ENCODE measurements at places on chromosomes 2 and 18.

DNA sequence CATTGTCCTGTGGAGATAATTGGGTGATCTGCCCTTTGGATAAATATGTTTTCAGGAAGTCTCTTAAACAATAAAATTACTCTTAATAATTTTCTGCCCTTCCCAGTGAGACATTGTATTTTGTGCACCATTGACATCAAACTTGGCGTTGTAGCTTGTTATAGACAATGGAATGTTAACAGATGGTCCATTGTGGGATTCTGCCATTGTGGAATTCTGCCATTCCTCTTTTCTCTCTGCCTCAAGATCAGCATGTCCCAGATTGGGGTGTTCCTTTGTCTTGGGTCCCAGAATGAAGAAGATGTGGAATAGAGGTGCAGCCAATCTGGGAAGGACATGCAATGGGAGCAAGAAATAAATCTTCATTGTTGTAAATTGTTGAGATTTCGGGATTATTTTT lies 15.1 kb upstream of the LDAH start:
- DNase-seq, result no peak

GRCh38 chr18:78113136-78113939 lies 863.7 kb downstream of the GALR1 start:
- no peak for DNase-seq

GRCh38 chr18:864872-865273 lies 39.8 kb upstream of the ADCYAP1 start:
- DNase-seq, result peak; percentile 37

GRCh38 chr2:105645938-105646773 lies 98.6 kb upstream of the NCK2 start:
- DNase-seq, result no peak

DNA sequence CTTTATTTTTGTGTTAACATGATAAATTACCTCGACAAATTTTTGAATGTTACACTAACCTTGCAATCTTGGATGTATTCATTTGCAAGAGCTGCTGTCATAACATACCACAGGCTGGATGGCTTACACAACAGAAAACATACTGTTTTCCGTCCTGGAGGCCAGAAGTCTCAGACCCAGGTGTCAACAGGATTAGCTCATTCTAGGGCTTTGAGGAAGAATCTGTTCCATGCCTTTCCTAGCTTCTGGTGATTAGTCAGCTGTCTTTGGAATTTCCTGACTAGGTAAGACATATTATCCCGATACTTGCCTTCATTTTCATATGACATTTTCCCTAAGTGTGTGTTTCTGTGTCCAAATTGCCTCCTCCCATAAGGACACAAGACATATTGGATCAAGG lies 188.6 kb upstream of the CDH19 start:
- no peak for DNase-seq

- no peak for DNase-seq
Observed at GRCh38 chr2:95050385-95051300, 25.1 kb downstream of the MAL start.

GRCh38 chr2:215888680-215889079 lies 124.7 kb downstream of the MREG start:
- no peak for DNase-seq

GRCh38 chr2:175318542-175318941 lies 137.0 kb upstream of the ATP5MC3 start:
- DNase-seq, result no peak

GRCh38 chr18:35331367-35332087 lies 12.7 kb downstream of the ZNF24 start:
- DNase-seq, result no peak

- DNase-seq, result no peak
Observed at GRCh38 chr18:31040686-31041270, 1.8 kb downstream of the DSC3 start.

- DNase-seq, result no peak
Observed at GRCh38 chr2:200365209-200365608, 58.7 kb downstream of the SPATS2L start.

GRCh38 chr2:181876614-181877063 lies 14.9 kb upstream of the ITPRID2 start:
- no peak for DNase-seq

DNA sequence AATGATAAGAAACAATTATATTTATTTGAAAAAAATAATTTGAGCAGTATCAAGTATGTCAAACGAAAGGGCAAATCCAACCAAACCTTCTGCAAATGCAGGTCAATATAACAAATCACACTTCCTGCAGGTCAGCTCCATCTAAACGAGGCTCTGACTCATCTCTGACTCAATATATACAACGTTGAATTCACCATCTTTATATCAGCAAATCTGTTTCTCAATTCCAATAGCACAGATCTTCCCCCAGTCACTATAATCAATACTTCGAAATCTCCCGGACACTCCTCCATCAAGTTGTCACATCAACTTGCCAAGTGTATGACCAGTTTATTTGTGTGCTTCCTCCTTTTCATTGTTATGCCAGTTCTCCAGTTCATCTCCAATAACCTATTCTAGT lies 388.9 kb downstream of the ZEB2 start:
- no peak for DNase-seq

DNA sequence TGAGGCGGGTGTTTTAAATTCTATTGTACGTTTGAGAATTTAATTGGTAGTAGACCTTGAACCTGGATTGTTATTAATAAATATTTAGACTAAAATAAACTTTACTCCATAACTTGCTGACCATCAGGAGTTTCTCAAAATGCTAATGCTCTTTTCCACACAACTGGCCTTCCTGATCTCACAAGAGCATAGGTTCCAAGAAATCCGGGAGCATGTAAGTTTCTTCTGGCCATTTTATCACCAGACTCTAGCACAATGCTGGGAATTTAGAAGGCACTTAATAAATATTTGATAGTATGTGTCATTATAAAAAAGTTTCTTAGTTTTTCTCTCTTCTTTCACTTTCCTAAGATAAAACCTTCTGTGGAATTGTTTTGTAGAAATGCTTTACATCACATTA lies 2047.1 kb downstream of the SUCLG1 start:
- DNase-seq, result no peak

DNA sequence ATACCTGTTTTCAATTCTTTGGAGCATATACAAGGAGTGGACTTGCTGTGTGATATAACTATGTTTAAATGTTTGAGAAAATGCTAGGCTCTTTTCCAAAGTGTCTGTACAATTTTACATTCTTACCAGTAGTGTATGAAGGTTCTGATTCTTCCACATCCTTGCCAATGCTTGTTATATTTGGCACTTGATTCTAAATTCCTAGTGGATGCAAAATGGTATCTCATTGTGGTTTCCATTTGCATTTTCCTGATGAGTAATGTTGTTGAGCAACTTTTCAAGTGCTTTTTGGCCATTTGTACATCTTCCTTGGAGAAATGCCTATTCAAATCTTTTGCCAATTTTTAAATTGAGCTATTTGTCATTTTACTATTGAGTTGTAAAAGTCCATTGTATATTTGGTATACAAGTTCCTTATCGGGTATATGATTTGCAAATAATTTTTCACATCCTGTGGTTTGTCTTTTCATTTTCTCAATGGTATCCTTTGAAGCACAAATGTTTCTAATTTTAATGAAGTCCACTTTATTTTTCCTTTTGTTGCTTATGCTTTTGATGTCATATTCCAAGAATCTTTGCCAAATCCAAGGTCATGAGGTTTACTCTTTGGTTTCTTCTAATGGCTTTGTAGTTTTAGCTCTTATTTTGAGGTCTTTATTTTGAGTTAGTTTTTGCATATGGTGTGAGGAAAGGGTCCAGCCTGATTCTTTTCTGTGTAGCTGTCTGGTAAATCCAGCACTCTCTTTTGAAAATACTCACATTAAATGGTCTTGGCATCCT lies 33.2 kb upstream of the CWC22 start:
- peak; percentile 31 for DNase-seq

GRCh38 chr2:4964579-4964978 lies 727.6 kb upstream of the SOX11 start:
- DNase-seq, result no peak

DNA sequence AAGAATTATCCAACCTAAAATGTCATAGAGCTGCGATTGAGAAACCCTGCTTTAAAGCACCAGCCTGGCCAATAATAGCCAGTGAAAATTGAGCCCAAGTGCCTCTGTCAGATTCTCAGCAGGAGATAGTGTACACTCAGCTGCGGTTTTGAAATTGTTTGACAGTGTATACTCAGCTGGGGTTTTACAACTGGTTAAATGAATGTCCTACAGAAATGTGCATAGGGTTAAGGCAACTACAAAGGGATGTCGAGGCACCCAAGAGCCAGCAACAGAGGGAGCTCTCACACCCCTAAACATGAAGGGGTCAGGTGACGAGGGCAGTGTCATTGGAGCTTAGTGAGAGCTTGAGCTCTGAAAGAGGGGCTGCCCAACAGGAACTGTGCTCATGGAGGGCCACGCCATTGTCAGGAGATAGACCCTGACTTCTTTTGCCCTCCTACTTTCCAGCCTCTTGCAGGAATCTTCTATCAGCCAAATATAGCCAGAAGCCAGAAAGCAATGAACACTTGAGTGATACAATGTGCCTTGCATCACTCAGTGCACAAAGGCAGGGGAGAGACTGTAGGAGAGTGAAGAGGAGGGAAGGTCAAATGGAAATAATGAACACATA lies 15.1 kb downstream of the ACTG2 start:
- no peak for DNase-seq

DNA sequence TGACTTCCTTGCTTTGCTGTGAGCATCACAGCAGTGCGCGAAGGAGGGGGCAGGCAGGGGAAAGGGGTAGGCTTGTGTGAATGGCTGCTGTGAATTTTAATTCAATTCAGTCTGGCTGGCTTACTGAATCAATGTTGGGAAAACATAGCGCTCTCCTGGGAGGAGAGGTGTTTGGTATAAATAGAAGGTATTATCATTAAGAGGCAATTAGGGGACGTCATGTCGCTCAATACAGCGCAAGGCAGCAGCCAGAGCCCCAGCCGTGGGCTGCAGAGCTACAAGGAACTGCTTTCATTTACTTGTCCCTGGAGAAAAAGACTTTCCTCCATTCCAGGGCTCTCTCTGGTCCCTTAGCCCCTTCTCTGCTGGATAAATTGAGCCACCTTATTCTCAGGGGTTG lies 181.4 kb upstream of the MSH6 start:
- DNase-seq, result no peak

GRCh38 chr2:192932376-192932775 lies 737.6 kb upstream of the TMEFF2 start:
- DNase-seq, result no peak

- DNase-seq, result no peak
Observed at GRCh38 chr2:51510303-51510702, 478.4 kb upstream of the NRXN1 start.

- DNase-seq, result no peak
Observed at GRCh38 chr2:155692106-155692505, 640.4 kb downstream of the NR4A2 start.

GRCh38 chr18:27008575-27008974 lies 143.1 kb upstream of the AQP4 start:
- DNase-seq, result no peak

DNA sequence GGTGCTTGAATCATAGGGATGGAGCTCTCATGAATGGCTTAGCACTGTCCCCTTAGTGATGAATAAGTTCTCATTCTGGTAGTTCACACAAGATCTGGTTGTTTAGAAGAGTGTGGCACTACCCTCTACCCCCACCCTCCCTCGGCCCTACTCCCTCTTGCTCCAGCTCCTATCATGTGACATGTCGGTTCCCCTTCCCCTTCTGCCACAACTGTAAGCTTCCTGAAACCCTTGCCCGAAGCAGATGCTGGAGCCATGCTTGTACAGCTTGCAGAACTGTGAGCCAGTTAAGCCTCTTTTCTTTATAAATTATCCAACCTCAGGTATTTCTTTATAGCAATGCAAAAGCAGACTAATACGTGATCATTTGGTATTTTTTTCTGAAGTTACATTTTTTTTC lies 1012.6 kb downstream of the BCL11A start:
- no peak for DNase-seq

GRCh38 chr2:200253639-200254038 lies 52.9 kb upstream of the SPATS2L start:
- no peak for DNase-seq

GRCh38 chr18:45628979-45629958 lies 14.0 kb downstream of the SLC14A2 start:
- DNase-seq, result no peak

All from NCI-H526 (cell line).